Activated CD8-positive, alpha-beta memory T cell treated with anti-CD3 and anti-CD28 coated beads for 1 hour (primary cell): ENCODE measurements at places on chromosomes 4 and X.

DNA sequence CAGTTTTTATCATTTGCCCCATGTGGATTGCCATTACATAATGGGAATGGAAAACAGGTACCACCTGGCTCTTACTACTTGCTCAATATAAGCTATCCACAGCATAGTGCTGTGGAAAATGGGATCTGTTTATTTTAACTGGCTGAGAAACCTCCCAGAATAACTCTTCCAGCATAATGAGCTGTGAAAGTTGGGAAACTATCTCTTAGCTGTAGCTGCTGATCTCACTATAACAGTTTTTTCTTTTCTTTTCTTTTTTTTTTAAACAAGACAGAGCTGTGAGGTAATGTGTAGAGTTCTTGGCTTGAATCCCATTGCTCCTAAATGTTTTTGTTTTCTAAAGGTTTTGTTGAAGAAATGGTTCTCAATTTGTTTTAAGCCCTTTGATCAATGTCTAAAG lies 988.3 kb downstream of the PCDH19 start:
- no peak for DNase-seq

- no peak for DNase-seq
Observed at GRCh38 chr4:147813973-147814372, 82.1 kb downstream of the ARHGAP10 start.

DNA sequence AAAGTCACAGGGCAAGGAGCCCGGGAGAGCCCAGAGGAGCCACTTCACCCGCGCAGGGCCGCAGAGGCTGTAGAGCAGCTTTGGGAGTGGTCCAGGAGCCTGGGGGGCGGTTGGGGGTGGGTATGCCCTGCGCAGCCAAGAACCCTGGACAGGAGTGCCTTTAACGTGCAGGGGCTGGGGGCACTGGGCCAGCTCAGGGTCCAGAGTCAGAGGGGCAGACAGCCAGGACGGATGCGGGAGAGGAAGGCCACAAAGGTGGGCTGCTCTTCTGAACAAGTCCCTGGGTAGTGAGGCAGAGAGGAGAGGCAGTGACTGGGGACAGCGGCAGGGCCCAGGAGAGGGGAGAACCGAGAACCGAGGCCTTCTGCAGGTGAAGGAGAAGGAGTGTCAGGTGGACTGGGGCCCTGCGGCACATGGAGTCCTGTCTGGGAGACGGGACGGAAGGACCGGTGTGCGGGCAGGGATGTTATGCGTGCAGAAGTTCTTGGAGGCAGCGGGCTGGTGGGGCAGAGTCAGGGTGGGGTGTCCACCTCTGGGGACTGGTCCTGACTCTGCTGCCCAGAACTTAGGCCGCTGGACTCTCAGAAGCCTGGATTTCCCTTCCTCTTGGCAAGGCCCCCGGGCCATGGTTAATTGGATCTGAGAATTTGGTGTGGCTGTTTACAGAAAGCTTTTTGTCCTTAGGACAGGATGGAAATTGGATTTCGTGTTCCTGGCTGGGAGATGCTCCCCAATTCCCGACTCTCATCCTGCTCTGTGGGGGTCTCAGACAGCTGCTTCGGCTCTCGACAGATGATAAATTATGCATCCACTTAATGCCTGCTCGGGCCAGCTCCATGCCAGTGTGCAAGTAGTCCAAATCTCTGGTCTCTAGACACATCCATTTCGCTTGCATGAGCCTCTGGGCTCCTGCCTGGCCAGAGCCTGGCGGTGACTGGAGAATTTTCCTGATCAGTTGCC lies 31.9 kb downstream of the ADRA2C start:
- no peak for DNase-seq

DNA sequence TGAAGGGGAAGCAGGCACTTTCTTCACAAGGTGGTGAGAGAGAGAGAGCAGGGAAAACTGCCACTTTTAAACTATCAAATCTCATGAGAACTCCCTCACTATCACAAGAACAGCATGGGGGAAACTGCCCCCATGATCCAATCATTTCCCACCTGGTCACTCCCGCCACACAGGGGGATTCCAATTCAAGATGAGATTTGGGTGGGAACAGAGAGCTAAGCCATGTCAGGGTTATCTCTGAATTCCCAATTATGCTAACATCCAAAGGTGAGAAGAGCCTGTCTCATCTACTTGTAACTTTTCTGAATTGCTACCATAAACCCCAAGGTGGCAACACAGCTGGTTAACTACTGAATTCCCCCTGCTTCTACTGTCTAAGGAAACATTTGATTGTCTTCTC lies 758.5 kb downstream of the ADGRL3 start:
- DNase-seq, result no peak

GRCh38 chr4:22739968-22740367 lies 47.2 kb downstream of the GBA3 start:
- DNase-seq, result no peak

DNA sequence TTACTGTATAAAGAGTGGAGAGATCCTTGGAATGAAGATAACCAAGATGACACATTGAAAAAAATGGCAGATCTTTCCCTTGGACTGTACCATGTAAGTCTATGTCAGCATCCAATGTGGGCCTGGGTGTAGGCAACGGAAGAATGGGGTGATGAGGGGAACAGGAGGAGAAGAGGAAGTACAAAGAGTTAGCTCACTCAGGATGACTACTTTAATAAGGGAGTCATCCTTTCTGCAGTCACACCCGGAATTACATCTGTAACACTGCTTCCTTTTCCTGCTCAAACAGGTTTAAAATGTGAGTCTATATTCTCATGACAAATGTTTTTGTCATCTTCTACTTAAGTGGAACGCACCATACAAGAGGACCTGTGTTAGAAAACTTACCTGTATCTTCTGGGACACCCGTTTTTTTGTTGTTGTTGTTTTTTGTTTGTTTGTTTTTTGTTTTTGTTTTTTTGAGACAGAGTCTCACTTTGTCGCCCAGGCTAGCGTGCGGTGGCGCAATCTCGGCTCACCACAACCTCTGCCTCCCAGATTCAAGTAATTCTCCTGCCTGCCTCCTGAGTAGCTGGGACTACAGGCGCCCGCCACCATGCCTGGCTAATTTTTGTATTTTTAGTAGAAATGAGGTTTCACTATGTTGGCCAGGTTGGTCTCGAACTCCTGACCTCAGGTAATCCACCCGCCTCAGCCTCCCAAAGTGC lies 18.0 kb downstream of the HPSE start:
- no peak for DNase-seq

- DNase-seq, result no peak
Observed at GRCh38 chr4:80311130-80311529, 24.4 kb upstream of the CFAP299 start.

- DNase-seq, result no peak
Observed at GRCh38 chr4:73245955-73246354, 12.6 kb downstream of the ANKRD17 start.

DNA sequence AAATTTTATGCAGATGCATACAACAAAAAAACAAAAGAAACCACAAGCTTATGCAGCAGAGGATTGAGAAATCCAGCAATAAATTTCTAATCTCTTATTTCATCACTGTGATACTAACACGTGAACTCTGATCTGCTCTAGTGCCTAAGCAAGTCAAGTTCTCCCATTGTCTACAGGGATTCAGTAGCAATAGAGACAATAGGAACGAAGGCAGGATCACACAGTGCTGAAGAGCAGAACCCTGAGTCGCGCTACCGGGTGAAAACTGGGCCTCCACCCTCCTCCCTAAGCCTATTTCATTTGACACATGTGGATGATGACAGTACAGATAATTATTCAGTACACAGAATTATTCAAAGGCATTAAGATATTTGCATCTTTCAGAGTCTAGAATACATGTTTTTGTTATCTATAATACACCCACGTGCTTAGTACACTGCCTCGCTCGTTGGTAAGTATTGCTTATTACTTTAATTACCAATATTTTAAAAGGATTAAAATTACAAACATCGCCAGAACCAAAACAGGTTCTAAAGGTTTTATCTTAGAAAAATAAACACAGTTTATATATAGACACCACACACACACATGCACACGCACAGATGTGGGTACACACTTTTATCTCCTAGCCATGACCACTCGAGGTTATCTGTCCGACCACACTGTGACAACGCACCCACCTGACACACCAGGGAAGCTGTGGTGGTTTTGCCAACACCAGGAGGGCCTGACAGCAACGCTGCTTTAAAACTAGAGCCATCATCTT lies 60.1 kb downstream of the RFC1 start:
- DNase-seq, result no peak
